Activated CD8-positive, alpha-beta T cell treated with anti-CD3 and anti-CD28 coated beads, Interleukin-2, amount 10 ng/mL, durations not matched to agents 7 days and 5 days (primary cell): ENCODE measurements at places on chromosomes 2 and 18.

GRCh38 chr2:36088716-36089328 is 266.8 kb upstream of the CRIM1 start:
- no peak for DNase-seq

DNA sequence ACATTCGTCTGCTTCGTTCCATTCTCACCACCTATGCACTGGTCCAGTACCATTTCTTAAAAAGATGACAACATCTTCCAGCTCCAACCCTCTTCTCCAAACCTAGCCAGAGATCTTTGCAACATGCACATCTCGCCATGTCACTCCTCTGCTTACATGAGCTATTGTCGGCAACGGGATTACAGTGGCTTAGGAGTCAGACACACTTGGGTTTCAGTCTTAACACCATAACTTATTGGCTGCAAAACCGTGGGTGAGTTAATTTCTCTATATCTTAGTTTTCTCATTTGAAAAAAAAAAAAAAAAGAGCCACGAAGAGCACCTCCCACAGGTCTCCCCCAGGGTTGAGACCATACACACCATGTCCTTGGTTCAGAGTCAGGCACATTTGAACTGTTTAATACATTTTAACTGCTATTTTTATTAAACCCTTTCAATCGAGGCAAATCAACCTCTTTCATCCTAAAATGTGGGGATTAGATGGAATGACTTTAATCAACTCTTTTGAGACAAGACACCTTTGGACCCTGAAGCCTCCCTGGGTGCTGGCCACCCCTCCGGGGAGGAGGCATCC is 889 bp downstream of the ANKRD29 start:
- no peak for DNase-seq

- DNase-seq = no peak
Observed at GRCh38 chr2:105820151-105820550, 75.4 kb downstream of the NCK2 start.

DNA sequence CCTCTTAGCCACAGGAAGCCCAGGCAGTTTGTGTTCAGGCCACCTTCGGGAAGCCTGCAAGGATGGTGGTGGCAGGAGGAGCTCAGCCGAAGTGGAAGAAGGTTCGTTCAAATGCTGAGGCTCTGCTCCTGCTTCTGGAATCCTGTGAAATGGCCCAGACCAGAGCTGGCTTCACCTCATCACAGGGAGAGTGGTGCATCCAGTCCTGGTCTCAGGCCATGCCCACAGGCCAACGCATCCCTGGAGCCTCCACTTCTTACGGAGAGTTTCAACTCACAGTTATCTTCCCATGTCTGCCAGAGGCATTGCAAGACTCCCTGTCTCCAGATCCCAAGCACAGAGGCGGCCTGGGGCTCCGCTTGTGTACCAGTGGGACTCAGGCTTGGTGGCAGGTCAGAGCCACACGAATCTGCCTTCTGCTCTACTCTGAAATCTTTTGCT is 82.3 kb downstream of the NDUFA10 start:
- DNase-seq = no peak

- no peak for DNase-seq
Observed at GRCh38 chr2:94869131-94869530, 2.1 kb upstream of the TEKT4 start.

- DNase-seq = no peak
Observed at GRCh38 chr2:160584972-160585494, 91.4 kb upstream of the RBMS1 start.

DNA sequence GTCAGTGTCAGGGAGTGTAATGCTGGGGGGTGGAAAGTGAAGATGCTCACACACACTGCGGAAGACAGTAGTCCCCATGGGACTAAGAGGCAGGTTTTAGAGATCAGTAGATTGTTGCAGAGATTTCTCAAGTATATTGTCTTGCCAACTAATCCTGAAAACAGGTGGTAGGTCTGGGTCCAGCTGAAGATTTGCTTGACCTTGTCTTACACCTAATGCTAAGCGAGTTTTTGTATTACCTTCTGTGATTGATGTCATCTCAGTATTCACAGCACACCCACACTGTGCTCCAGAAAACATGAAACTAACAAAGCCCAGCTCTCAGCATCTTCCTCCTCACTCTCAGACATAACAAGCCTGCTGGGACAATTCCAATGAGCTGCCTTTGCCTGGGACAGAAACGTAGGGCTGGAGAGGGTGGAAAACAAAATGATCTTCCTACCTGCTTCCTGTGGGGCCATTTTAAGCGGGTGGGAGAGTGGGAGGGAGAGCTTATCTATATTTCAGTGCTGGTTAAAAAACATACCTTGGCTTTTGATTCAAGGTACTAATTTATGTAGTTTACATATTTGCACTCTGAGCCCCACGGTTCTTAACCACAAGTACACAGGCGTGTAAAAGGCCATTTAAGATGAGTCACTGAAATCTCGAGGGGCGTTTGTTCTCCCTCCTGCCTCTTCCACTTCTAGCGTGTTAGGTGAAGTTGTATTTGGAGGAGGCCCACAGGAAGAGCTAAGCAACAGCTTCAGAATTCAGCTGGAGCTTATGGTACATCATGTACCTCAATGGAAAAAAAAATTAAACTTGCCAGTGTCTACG is 23.1 kb upstream of the RBMS1 start:
- DNase-seq = no peak

GRCh38 chr2:8661736-8662135 is 20.1 kb upstream of the ID2 start:
- no peak for DNase-seq

- no peak for DNase-seq
Observed at GRCh38 chr2:209564816-209565215, 141.0 kb downstream of the MAP2 start.

- DNase-seq = no peak
Observed at GRCh38 chr2:221422516-221423209, 149.4 kb downstream of the EPHA4 start.

DNA sequence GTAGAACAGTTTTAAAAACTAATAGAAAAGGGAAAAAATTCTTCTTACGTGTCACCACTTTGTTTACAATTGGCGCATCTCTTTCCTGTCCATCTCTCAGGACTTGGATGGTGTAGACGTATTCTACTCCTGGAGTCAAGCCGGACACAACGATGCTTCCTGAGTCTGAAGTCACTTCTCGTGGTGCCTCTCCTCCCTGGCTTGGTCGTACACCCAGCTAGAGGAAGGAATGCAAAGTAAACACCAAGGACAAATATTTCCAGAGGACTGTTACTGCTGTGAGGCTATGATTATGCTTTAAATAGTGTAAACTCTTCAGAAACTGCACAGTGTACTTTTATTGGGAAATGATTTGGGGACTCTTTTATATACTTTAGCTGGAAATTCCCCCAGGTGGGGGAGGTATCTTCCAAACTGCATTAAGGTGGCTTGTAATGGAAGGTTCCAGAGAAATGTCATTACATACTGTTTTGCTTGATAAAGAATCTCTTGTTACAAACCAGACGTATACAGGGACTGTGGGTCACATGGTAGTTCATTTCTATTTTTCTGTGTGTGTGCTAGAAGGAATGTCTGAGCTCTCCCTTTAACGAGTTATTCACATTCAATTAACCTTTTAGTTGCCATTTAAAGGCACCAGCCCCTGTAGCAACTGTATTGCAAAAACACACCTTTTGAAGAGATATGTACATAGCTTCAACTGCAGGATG is 38.1 kb downstream of the FN1 start:
- no peak for DNase-seq

DNA sequence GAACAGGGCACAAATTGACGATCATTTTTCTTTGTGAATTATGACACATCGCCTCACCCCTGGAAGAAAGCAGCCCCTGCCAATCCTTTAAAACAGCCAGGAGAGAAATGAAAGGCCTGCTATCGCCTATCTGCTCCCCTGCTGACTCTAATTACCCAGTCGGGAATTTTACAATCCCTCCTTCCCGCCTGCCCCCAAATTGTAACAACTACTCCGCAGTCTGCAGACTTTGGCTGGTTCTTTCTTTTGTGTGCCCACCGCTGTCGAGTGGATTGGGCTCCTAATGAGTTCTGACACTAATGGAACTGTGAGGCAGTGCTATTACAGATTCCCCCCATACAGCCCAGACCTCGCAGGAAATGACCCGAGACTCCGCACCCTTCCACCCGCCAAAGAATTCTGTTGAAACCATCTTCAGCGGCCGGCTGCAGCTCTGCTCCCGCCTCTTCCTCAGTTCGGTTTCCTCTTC is 281.2 kb upstream of the PARD3B start:
- DNase-seq = no peak

GRCh38 chr18:6757931-6758330 is 28.4 kb downstream of the ARHGAP28 start:
- DNase-seq = no peak

GRCh38 chr18:74040459-74041332 is 106.9 kb downstream of the FBXO15 start:
- DNase-seq = peak; percentile 62

DNA sequence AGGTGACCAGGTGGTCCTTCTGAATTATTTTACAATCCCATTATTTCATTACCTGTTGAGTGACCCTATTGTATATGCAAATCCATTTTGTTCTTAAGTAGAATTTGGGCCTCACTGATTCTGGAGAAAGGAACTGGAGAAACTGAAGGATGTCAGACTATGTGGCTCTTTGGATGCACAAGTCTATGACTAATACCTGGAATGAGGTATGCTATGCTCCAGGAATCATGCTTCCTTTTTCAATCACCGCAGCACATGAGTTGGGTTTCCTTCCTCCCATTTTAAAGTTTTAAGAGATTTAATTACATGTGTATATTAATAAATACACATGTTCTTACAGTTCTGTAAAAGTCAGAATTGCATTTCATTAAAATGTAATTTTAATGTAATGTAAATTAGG is 253.9 kb upstream of the VWC2L start:
- no peak for DNase-seq

DNA sequence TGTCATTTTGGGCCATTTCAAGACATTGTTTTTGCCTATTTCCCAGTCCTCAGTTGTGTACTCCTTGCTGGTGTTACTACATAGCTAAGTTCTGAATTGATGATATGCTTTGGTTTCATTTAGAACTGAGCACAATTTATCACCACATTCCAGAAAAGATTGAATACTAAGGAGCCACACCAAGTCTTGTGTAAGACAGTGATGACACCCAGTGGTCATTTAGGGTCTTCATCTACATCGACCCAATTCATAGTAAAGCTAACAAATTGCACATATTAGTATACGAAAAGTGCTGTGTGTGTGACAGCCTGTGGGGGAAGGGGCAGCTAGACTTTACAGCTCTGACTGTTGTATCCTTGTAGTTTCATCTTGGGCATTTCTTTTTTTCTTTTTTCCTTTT is 10.9 kb upstream of the DLX2 start:
- DNase-seq = no peak

DNA sequence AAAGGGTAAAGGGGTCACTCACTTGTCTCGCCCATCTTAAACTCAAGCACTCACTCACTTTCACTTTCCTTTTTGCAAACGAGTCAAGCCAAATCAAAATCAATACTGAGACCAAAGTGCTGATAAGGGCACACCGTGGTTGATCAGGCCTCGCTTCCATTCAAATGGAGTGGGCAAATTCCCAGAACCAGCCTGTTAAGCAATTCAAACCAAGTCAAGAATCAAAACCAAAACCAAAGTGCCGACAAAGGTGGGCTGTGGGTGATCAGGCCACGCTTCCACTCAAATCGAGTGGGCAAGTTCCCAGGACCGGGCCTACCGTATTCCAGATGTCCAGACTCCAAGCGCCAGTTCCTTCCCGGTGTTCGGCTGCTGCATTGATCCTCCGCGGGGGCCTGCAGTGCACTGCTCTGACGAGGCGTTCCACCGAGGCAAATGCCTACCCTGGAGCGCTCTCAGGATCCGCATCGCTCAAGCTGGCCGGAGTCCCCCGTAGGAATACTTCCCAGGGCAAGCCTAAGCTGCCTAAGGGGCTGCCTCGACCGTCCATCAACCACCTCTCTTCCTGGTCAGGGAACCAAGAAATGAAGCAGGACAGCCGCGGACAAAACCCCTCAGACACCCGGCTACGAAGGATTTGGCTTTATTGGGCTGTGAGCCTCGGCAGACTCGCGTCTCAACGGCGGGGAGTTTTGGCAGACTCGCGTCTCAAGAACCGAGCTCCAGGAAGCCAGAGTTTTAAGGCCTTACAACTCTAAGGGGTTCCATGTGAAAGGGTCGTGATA is 89.9 kb upstream of the SLC1A4 start:
- DNase-seq = no peak

GRCh38 chr2:106138543-106139237 is 55.4 kb downstream of the UXS1 start:
- DNase-seq = no peak

DNA sequence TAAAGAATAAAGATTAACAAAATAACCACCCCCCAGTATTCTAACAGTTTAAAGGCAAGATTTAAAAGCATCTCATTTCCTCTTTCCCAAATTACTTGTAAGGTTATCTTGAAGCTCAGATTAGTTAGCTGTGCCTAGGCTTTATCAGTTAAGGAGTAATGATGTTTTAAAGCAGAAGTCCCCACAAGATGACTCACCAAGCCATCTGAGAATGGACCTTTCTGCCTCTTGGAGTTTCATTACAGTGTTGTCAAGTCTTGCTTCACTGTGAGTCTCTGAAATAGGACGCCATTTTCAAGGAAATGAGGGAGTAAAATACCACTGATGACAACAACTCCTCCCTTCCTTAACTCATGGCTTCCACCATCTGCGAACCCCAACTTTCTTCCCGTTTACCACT is 35.9 kb downstream of the ZNF385B start:
- no peak for DNase-seq

- DNase-seq = no peak
Observed at GRCh38 chr18:40670668-40671375, 1284.2 kb upstream of the PIK3C3 start.

DNA sequence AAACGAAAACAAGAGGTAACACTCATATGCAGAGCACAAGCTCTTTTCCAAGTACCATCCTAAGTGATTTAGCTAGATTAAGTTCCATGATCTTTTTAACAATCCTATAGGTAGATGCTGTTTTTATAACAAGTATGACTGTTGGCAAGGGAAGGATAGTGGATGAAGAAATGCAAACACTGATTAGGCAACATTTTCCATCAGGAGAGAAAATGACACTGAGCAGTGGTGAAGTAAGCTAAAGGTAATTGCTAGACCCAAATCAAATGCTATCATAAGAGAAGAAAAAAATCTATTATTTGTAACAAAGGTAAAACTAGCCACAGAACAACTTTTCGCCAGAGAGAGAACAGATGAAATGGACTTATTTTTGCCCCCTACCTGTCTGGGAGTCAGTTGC is 34.3 kb upstream of the BARD1 start:
- no peak for DNase-seq

GRCh38 chr2:55106148-55106547 is 55.9 kb upstream of the RTN4 start:
- DNase-seq = no peak

DNA sequence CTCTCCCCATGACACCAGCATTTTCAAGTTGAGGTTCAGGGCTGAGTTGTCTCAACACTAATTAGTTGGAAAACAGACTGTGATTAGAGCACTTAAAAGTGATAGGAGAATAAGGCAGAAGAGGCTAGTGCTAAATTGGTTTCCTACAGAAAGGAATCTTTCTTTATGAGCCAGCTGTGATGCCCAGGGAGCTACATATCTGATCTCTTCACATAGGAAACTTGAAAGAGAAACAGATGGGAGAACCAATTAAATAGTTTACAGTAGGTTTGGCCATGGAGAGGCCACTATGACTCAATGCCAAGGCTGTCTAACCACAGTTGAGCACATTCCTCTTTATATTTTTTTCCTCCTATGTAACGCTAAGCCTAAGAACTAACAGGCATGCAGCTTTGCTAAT is 418.3 kb upstream of the CYRIA start:
- DNase-seq = no peak
